Central memory CD8-positive, alpha-beta T cell (primary cell): ENCODE measurements at places on chromosomes 6 and 20.

GRCh38 chr6:111809766-111810165, 63.5 kb downstream of the FYN start:
- DNase-seq, result no peak

DNA sequence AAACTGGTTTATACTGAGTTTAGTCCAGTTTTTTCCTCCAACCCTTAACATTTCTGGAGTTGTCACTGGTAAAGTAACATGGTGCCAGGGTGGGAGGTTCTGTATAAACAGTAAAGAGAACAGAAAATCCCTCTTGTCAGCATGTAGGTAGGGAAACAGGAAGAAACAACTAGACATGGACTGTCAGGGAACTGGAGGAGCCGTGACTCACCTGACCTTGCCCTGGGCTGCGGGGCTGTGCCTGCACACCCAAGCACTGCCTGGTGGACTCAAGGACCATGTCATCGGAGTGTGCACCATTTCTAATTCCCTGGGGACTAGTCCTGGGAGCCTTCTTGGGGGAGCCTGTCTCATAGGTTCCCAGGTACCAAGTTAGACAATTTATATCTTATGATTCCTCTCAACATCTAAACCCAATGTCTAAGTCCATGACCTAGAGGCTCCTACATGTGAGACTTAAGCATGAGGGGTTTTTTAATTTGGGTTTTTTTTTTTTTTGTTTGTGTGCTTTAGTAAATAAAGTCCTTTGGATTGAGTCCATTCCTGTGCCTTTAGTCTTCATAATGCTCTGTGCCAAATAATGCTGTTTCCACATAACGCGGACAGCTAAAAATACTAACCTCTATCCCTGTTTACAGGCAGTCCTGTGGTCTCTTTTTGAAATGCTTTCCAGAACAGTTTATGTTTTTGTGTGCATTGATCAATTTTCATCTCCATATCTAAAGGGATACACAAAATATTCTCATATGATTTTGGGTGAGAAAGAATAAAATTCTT, 136.9 kb upstream of the SUPT3H start:
- no peak for DNase-seq

- DNase-seq, result no peak
Measured at GRCh38 chr20:57435105-57435497, 43.9 kb downstream of the RBM38 start.

- no peak for DNase-seq
Measured at GRCh38 chr20:13840093-13840465, 55.3 kb downstream of the NDUFAF5 start.

DNA sequence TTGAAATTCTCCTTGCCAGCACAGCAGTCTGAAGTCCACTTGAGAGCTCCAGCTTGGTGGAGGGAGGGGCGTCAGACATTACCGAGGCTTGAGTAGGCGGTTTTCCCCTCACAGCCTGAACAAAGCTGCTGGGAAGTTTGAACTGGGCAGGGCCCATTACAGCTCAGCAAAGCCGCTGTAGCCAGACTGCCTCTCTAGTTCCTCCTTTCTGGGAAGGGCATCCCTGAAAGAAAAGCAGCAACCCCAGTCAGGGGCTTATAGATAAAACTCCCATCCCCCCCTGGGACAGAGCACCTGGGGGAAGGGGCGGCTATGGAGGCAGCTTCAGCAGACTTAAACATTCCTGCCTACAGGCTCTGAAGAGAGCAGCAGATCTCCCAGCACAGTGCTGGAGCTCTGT, 325.3 kb downstream of the GJA1 start:
- DNase-seq, result no peak

- DNase-seq, result no peak
Measured at GRCh38 chr6:37105148-37106050, 64.6 kb upstream of the PIM1 start.

- DNase-seq, result no peak
Measured at GRCh38 chr6:52568320-52568719, 8.5 kb downstream of the TRAM2 start.

DNA sequence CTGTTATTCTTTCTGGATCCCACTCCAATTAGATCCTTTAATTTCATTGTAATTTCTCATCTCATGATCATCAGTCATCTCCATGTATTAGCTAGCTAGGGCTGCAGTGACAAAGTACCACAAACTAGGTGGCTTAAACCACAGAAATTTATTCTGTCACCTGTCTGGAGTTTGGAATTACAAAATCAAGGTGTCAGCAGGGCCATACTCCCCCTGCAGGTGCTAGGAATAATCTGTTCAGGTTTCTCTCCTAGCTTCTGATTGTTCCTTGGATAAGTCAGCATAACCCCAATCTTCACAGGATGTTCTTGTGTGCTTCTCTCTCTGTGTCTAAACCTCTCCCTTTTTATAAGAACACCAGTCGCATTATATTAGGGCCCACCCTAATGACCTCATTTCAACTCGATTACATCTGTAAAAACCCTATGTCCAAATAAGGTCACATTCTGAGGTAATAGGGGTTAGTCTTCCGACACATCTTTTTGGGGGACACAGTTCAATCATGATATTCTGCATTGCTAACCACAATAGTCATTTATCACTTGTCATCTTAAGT, 40.5 kb downstream of the BEND6 start:
- no peak for DNase-seq

- no peak for DNase-seq
Measured at GRCh38 chr20:57501461-57502335, 23.2 kb downstream of the CTCFL start.

DNA sequence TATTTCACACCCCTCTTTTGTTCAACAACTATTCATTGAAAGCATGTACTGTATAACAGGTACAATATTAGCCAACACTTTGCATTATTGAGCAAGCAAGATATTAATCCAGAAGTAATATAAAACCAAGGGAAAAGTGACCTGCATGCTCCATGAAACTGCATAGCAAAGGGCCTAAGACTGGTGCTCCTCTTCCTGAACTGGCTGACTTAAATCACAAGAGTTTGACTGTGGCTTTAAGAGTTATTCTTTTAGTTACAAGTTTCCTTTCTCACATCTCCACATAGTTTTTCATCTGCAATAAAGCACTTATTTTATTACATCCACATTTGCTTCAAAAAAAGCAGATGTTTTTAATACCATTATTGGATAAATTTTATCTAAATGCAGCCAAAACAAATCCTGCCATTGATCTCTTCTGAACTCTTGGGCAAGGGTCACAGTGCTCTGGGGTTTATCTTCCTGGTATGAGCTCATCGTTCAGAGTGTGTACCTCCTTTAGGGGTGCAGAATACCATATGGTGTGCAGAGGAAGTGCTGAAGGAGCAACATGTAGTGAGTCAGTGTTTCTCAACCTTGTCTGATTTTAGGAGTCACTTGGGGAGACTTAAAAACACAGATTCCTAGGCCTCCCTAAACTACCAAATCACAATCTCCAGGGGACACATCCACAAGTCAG, 1225.9 kb upstream of the MAP3K7 start:
- DNase-seq, result no peak

DNA sequence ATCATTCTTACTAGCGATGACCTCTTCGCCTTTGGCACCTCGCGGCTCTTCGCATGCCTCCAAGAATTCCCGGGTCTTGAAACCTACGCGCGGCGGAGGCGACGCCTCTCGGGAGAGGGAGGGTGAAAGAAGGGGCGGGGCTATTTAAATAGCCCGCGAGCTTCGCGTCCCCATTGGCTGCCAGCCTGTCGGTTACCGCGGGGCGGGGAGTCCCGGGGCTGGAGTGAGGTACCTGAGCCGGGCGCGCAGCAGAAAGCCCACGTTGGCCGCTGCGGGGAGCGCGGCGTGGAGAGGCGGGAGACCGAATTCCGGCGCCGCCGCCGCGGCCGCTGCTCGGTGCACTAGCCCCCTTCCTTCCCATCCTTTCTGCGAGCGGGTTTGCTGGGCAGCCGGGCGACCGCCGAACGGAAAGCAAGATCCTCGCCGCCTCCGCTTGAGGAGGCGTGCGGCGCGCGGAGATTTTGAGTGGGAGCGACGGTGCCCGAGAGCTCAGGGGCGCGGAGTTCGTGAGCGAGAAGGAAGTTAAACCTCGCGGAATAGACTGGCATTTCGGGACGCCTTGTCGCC, at the start of gene BMP6:
BMP6 (plus strand) TSS at position 251 of the 567 bp plus-strand sequence. CDS start 857 bp downstream, outside the sequence.
- no peak for DNase-seq
